Stimulated activated CD4-positive, alpha-beta T cell treated with anti-CD3 and anti-CD28 coated beads, Interleukin-2, amount 100 ng/mL, for 4 hours (primary cell): ENCODE measurements at places on chromosomes 7 and 10.

DNA sequence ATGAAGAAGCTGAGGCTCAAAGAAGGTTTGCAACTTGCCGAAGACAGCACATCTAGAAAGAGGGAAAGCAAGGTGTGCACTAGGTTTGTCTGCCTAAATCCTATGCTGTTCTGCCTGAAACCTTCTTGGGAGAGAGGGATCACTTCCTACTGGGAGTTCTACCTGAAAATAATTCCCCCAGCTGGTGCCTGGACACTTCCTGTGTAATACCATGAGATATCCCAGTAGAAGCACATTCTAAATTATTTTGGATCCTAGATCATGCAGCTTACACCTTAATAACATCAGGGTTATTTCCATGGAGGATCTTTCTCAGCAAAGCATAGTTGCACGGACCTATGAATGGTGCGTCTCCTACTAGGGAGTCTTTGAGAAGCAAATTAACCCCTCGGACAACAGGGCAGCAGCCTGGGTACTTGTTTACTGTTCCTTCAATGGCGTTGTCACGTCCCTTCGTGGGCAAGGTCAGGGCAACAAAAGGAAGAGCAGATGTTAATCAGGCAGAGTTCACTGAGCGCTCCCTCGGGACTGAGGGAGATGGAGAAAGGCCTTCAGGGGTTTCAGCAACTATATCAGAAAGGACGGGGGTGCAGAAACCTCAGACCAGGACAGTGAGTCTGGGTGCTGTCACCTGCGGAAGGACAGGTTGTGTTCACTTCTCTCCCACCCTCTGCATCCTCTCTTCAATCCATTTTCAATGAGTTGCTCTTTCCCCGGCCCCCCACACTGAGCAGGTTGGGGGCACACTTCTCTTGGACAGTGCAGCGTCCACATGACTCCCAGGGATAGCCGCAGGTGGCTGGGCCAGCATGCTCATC is 44.0 kb downstream of the OAT start:
- DNase-seq: no peak

GRCh38 chr10:108424656-108425055 is 1260.2 kb upstream of the SORCS1 start:
- no peak for DNase-seq

DNA sequence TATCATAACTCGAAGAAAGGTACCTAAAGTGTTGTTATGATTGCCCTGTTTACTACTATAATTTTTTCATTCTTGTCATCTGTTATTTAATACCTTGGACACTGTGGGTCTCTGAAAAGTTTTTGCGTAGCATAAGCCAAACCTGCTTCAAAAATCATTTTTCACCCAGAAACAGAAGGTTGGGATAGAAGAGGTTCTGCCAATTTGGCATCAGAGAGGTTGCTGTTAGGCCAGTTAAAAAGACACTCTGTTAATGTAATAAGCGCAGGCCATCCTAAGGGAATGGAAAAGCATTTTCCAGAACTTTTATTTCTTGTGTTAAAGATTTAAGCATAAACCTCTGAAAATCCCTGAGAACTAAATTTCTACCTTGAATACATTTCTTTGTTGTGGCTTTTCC is 212.2 kb downstream of the BMPER start:
- no peak for DNase-seq

GRCh38 chr10:78778444-78779338 is 290.1 kb upstream of the ZMIZ1 start:
- DNase-seq: no peak

DNA sequence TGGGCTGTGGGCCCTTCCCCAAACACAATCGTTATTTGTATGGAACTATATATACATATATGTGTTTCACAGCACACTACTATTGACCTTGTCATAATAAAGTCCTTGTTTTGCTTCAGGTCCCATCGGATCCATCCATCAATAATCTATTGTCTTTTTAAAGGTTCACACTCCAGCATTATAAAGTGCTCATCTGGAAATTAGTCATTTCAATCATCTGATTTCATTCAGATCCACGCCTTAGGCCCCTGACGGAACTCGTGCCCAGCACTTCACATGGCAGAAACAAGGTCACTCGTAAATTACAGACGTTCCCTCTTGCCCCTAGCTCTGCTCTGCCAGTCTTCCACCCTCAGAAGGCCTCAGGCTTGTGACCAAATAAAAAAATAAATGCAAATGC is 133.1 kb upstream of the PPP2R2D start:
- DNase-seq: no peak

GRCh38 chr10:114669648-114670047 is 11.6 kb upstream of the ABLIM1 start:
- DNase-seq: no peak

DNA sequence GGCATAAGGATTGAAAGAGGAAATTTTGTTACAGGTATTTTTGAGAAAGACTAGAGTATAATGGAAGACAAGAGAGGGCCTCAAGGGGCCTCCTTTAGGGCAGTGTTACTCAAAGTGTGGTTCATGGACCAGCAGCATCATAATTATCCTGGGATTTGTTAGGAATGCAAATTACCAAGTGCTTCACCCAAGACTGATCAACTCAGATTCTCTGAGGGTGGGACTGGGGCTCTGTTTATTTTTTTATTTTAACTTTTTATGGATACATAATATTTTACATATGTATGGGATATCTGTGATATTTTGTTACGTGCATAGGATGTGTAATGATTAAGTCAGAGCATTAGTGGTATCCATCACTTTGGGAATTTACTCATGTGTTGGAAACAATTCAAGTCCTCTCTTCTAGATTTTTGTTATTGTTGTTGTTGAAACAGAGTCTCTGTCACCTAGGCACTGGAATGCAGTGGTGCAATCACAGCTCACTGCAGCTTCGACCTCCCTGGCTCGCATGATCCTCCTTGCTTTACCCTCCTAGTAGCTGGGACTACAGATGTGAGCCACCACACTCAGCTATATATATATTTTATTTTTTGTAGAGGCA is 2.2 kb upstream of the KCTD7 start:
- no peak for DNase-seq

GRCh38 chr10:97894092-97894491 is 44.4 kb downstream of the GOLGA7B start:
- no peak for DNase-seq

DNA sequence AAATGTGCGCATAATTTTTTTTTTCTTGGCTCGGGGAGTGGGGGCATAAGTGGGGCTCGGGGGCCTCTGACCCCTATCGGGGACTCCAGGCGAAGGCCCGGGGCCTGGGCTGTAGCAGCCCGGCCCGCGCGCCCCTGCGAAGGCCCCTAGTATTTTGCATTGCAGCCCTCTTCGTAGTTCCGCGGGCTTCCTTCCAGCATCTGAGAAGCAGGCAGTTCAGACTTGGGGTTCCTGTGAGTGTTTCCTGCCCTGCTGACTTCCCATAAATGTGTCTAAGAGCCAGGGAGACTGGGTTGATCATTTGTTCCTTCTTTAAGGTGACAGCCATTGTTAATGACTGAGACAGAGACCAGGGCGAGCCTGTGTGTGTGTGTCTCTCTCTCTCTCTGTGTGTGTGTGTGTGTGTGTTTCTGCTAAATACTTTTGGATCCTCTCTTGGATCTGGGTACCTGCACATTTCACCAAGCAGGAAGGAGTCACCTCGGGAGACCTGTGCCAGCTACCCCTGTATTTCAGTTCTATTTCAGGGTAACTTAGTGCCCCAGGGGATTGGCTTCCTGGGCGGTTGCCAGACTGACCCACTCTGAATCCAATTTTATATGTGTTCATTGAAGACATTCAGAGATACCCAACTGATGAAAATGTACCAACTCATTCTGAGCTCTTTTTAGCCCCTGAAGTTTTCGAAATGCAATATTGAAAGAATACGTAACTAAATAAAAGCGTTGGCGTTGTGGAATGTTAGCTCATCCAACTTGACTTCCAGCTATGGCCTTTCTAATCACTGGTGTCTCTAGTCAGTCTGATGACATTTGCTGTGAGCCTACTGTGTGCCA is 805 bp downstream of the MSRB2 start:
- DNase-seq: no peak

- DNase-seq: no peak
Measured at GRCh38 chr7:134245253-134245652, 71.5 kb downstream of the SLC35B4 start.

DNA sequence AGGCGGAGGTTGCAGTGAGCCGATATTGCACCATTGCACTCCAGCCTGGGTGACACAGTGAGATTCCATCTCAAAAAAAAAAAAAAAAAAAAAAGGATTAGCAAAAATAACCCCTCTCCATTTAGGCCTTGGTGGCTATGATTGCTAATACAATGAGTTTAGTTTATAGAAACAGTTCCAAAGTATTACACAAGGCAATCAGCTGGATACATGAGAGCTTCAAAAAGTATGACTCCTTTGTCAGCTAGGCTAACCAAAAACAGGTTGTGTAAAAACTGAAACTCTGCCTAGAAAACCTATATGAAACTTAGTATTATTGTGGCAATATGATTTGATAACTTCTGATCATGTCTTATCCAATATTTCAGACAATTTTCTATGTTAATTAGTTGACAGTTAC is 57.2 kb downstream of the SUGCT start:
- DNase-seq: no peak

- no peak for DNase-seq
Measured at GRCh38 chr10:69407621-69408301, 9.0 kb downstream of the TACR2 start.

- no peak for DNase-seq
Measured at GRCh38 chr10:104109908-104110662, 11.9 kb upstream of the SFR1 start.

DNA sequence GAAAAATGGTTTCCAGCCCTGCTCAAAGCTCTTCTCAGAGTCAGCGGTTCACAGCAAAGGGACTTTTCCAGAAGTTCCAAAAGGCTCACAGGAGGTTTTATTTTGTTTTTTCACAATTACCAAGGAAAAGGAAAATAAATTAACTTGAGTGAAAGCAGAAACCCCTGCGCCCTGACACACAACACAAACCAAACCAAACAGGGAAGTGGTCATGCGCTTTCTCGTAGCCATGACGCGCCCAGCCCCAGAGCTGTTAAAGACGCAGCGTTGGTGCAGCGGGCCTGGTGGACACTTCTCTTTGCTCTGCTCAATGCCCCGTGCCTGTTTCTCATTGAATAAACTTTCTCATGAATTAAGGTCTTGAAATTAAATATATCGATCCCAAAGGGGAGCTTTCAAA is 134.4 kb upstream of the LYZL2 start:
- no peak for DNase-seq

DNA sequence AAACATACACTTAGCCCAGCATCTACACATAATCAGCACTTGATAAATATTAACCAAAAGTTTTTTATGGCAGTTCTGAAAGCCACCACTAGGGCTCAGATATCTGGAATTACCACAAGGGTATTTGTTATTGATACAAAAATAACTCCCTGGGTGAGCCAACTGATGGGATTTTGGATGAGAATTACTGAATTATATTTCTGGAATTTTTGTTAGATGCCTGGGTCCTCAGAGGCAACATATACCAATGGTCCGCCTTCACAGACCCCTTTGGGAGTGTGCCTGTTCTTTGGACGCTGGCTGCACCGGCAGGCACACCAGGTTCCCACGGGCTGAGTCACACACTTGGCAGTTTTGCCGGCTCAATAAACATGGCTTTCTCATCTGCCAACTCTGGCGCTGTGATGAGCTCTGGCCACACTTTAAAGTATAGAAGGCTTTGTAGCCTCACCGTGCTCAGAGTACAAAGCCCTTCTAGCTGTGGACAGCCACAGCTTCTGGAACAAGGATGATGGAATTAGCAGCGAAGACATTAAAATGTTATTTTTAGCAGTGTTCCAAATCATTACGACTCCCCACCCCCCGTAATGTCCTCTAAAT is 24.5 kb upstream of the EEPD1 start:
- DNase-seq: no peak

DNA sequence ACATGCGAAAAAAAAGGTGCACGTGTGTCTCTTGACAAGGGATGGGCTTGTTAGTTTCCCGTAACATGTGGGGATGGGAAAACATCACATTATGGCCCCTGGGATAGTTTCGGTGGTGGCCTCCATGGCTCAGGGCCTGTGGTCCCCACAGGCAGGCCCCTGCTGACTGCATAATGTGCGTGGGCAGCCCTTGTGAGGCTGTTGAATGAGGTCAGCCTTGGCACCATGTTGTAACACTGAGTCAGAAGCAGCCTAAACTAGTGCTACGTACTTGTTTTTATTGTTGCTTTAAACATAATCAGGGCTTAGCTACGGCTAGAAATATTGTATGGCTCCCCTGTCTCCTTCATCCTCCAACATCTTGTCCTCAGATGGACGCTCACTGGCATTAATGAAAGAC is 80.6 kb downstream of the BEND7 start:
- no peak for DNase-seq

DNA sequence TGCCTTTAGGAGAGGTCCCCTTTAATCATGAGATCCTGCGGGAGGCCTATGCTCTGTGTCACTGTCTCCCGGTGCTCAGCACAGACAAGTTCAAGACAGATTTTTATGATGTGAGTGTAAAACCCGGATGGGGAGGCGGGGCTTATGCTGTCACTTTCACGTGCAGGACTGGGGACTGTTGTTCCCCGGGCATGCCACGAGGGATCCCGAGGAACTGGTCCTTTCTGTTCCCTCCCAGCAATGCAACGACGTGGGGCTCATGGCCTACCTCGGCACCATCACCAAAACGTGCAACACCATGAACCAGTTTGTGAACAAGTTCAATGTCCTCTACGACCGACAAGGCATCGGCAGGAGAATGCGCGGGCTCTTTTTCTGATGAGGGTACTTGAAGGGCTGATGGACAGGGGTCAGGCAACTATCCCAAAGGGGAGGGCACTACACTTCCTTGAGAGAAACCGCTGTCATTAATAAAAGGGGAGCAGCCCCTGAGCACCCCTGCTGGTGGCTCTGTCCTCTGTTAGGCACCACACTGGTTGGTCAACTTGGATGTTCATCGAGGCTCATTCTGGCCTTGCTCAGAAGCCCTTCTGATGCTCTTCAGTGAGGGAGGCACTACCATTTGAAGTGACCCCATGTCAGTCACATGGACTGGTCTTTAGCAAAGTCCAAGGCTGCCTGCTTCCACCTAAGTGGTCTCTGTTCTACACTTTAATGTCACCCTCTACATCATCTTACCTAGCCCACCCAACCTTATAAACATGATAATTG is 2.8 kb downstream of the COPS6 start:
- DNase-seq: no peak

DNA sequence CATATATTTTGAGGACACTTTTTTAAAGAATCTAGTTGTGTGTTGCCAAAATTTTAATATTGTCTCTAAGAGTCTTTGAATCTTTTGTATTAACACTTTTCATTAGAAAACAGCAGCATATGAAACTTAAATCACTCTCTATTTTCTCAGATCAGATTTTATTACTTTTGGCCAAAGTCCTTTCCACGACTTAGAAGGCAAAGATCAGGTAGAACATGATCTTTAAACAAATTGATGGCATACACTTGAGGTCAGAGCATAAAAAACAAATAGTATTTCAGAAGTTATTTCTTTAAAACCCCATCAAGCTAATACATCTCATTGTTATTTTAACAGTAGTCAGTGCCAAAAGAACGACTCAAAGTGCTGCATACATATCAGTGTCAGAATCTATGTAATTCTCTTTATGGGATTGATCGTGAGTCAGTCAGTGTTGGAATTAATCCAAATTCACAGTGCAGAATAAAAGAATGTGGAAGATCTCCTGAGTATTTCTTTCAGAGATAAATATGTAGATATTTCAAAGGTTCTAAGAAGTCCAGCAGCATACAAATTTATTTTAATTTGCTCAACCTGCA is 9.6 kb upstream of the AGMO start:
- no peak for DNase-seq
